ENCODE measurements at places on chromosomes 4 and X. TPM values are rescaled to one million over a fixed set of nuclear protein-coding genes. Genes with fewer than 3 reads are reported as not detected.

DNA sequence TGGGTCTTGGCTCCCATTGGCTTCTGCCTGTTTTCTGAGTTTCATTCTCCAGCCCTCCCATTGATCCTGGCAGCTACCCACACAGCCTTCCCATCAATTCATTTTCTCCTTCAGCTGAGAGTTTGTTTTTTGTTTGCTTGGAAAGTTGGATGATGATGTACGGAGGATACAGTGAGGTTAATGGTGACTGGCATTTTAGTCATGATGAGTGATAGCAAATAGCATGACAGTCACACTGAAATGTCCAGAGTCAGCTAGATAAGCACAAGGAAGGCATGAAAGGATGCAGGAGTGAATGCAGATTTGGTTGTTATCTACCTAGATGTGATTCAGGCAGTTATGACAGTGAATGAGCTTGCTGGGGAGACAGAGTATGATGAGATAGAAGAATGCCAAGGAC lies 30.6 kb upstream of the LCORL start:
- no peak for DNase-seq

DNA sequence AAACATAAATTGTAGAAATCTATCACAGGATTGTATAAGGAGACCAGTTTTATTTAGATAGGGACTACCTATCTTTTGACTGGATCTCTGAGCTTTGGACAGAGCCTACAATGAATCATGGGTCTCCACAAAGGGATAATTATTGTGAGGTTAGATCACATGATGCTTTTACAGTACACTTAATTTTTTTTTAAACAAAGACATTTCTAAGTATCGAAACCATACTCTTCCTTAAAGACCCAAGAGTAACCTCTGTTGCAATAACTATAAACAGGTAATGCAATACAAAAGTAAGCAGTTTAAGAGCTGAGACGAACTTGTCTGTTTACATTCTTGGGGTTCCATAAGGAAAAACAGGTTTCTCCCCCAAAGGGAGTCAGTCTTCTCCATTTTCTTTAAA lies 64.3 kb upstream of the GABRE start:
- no peak for DNase-seq

GRCh38 chr4:6115746-6116586 lies 84.4 kb downstream of the JAKMIP1 start:
- DNase-seq, result no peak

DNA sequence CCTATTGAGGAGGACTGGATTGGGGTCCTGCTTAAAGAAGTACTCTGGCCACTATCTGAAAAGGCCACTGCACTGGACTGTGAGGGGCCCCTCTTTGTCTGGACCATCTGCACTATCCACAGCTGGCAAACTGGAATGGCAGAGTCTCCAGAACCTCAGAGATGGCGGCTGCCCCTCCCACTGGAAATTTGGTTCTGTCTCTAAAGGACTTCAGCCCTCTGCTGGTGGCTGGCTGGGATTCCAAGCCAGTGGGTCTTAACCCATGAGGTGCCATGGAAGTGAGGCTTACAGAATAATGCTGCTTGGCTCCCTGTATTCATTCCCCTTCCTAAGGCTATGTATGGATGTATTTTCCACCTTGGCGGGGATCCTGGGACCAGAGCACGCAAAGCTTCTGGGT lies 41.6 kb upstream of the CYLC1 start:
- DNase-seq, result no peak

GRCh38 chr4:128711361-128711760 lies 98.1 kb upstream of the JADE1 start:
- no peak for DNase-seq

Gene MGAT4D
- total RNA-seq, result not detected

DNA sequence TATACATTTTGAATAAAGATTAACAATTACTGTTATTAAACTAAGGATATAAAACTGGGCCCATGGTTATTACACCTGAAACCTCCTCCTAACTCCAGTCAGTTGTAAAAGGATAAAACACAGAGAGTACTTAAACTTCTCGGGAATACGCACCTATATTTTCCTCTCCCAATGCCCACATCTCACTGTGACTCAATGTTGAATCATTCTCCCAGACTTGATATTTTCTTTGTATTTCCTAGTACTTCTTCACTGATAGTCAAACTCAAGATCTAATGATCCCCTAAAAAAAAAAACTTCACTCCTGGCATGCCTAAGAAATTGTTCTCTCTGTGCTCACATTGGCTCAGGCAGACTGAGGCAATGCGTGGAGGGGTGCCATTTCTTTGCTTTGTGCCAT lies 212.5 kb upstream of the DKK2 start:
- DNase-seq, result no peak

GRCh38 chr4:105186701-105187161 lies 40.1 kb downstream of the TET2 start:
- no peak for DNase-seq

DNA sequence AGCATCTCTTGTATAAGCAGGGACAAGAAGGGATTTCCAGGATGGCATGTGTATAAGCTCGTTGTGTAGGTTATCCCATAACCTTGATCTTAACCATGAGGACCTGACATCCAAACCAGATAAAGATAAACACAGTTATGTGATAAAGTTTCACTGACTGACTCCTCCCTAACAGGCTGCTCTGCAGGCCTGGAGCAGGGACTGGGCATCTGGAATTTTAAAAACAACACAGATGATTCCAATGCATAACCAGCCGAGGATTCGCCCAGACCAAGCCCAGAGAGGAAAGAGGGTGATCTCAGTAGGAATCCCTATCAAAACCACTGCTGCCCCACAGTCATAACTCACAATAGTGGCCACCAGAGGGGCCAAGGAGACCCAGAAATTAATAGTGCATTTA lies 22.7 kb downstream of the KLF3 start:
- no peak for DNase-seq

Gene SLC16A2
- 0.12 TPM for total RNA-seq

DNA sequence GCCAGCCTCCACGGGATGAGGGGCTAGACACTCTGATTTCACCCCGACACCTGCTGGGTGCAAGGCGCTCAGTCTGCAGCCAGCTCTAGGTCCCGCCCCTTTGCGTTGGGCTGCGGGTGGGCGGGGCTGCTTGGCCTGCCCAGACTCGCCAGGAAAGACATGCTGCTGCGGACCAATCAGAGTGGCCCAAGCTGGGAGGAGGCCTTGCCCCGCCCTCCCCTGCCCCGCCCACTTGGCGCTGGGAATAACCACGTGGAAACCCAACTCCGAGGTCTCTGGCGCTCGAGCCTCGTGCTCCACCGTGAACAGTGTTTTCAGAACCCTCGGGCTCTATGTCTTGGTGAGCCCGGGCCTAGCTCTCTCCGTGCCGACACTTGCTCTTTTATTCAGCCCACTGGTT lies 5.3 kb upstream of the VMA21 start:
- DNase-seq, result no peak

DNA sequence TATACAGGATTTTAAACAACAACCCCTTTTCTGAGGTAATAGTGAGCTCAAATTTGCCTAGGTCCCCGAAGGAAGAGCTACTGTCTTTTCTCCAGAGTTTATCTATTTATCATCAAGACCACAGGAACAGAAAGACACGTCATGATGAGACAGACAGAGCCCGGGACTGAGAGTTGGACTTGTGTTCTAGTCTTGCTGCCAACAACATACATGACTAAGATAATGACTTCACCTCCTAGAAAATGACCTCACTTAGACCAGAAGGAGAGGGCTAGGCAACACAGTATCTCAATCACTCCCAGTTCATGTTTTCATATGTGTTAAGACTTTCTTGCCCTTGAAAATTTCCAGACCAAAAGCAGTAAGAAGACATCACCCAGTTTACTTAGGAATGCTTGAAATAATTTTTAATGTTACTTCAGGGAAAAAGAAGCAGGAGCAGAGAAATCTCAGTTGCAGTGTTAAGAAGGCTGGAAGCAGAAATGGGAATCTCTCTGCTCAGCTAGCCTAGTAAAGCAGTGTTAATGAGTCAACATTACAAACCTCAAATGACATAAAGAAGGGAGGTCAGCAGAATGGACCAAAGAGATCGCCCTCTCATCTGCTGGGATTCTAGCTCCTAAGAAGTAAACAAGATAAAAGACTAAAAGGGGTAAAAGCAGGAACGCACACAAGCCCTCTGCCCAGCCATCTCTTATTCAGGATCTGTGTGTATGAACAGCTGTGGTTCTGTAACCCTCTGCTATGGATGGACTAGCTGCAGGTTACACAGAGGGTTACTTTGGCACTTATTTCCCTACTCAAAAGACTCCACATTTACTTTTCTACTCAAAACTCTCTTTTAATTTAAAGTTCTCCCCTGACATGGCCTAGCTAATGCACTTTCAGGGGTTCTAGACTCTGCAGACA lies 24.8 kb downstream of the PDGFC start:
- no peak for DNase-seq

Gene SHROOM4
- total RNA-seq, result not detected

- no peak for DNase-seq
Observed at GRCh38 chrX:28599957-28600356, 12.7 kb downstream of the IL1RAPL1 start.

DNA sequence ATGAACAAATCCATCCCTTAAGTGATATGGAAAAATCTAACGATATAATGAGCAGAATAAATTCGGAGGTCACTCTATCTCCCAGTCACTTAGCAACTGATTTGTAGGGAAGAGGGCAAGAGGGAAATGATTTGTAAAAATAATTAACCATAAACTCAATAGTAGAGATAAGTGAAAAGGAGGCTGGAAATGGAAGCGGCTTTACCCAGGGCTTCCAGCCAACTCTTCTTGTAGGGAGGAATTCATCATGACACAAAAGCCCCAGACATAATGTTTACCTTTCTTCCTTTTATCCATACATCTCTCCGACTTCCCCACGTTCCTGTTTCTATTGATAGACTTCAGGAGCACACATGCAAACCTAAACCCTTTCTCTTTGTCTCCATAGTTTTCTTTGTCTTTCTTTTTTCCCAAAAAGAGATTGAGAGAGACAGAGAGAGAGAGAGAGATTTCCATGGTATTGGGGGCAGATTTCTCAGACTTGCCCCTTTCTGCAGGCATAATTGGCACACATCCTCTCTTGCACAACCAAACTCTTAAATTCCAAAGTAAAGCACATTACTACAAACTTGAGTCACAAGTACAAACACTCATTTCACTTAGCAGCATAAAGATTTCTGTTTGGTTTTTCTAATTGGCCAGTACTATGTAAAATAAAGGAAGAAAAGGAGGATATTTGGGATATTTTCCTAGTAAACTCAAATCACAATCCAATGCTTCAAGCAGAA lies 140.9 kb downstream of the MAPK10 start:
- no peak for DNase-seq

GRCh38 chr4:137514406-137515111 lies 17.7 kb downstream of the PCDH18 start:
- no peak for DNase-seq

- DNase-seq, result no peak
Observed at GRCh38 chrX:37476571-37477170, 94.8 kb upstream of the LANCL3 start.

DNA sequence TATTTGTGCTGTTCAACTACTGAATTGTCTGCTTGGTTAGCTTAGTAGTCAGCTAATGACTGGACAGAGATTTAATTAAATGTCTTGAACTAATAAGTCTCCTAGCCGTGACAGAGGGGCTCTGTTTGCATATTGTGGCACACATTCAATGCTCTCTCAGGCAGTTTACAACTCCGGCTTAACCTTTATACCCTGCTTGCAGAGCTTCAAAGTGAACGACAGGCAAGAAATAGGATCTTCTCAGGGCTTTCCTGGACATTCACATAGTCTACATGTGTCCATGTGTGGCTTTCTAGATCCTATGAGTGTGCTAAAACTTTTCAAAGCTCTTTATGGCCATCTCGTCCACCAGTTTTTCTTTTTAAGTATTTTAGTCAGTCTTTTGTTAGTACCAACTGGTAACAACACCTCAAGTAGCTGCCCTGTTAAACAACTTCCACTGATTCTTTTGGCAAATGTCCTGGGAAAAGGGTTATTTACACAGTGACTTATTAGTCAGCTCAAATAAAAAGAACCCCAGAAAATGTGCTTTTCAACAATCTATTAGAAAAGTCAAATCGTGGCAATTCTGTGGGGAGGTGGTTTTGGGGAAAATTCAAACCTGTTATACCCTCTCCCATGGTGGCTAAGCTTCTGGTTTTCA lies 28.6 kb downstream of the OR13H1 start:
- DNase-seq, result no peak

DNA sequence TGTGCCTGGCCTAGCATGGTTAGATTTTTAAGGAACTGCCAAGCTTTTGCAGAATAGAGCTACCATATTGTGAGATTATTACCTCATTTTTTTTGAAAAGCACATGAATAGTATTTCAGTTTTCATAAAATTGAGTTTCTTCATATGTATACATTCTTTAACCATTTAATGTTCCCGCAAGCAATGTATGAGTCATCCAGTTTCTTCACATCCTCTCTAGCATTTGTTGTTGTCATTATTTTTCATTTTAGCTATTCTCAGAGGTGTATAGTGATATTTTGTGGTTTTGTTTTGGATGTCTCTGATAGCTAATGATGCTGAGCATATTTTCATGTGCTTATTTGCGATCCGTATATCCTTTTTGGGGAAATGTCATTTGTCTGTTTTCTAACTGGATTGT lies 74.9 kb downstream of the GLUD2 start:
- no peak for DNase-seq

DNA sequence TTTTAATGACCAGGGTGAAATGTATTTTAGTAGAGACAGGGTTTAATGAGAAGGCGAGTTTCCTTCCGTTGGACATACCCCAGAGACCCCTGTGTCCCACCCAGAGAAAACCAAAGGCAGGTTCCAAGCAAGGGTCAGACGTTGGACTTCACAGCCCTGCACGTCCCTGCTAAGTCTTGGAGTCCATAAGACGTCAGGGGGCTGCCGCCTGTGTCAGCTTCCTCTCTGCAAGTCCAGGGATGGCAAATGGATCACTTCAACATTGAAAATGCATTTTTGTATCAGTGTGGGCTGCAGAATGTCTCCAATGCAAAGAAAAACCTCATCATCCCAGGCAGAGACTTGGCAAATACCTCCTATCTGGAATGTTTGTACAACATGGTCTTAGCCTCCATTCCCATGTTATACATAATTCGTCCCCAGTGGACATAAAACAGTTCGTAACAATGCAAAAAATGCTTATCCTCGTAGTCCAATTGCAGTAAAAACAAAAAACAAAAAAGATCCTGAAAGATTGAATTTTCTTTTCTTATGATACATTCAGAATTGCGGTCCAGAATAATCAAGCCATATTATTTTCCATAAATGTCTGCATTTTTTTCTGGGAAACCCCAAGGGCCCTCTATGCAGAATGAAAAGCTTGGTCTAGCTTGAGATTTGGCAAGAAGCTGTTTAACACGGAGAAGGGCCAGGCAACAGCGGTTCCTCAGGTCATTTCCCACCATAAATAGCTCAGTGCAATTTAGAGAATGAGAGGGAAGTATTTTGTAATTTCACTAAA lies 190.9 kb downstream of the SHOX start:
- DNase-seq, result no peak

GRCh38 chr4:242121-242848 lies 63.0 kb downstream of the ZNF732 start:
- peak; percentile 79 for DNase-seq

DNA sequence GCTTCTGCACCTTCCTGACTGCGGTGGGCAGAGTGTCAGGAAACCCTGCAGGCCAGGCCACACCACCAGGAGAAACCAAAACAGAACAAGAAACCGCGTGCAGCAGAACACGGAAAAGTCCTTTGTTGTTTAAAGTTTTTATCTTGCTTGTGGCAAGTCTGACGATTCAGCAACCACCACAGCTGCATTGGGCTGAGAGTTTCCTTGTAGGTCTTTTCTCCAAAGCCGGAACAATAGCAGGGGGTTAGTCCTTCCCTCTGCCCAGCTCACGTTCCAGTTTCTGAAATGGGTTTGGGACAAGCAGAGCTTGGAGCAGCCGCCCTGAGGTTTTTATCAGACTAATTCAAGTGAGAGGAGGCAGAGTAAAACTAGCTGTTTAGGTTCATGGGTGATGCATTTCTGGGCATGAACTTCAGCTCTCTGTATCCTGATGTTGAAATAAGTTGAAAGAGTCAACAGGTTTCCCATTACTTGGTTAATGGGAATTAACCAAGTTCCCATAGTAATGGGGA lies 216.9 kb downstream of the PTTG2 start:
- peak; percentile 82 for DNase-seq
